ENCODE measurements at places on chromosomes 4 and X.

- no peak for DNase-seq
Measured at GRCh38 chrX:134324359-134324758, 87.4 kb downstream of the CCDC160 start.

DNA sequence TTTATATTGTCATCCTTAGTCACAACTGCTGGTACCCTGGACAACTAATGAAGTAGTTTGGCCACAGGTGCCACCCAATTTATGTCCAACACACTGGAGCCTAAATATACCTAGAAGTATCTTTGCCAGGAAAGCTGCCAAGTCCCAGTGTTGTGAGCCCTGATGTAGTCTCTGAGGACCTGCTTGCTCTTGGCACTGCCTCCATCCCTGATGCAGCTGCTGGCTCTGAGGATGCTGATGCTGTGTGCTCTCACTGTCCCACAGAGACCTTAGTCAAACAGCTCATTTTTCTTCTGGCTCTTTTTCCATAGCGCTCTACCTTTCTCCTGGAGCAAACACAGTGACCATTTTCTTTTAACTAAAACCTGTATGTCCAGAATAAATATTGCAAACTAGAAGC, 1535.4 kb upstream of the ADGRL3 start:
- DNase-seq = no peak

DNA sequence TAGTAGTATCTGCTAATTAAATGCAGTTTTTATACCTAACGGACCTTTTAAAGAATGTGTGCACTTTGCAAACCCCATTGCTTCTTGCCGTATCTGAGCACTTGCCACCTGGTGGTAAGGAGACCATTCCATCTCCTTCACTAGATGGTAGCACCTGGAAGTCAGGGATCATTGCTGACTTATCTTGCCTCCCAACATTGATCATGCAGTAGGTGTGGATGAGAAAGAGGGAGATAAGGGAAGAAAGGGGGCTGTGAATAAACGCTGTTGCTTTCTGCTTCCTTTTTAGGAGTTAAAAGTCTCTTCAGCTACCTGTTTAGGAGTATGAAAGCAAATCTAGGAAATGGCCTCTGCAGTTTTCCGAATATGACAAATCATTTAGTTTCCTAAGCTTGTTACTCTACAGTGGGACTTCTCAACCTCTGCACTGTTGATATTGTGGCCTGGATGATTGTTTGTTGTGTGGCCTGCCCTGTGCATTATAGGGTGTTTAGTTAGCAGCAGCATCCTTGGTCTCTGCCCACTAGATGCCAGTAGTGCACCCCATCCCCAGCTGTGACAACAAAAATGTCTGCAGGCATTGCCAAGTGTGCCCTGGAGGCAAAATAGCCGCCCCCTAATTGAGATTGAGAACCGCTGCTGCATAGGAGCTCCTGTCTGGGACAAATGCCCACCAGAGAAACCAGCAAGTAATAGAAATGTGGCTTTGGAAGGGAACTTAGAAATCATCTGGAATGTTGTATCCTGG, 38.8 kb downstream of the GAB1 start:
- DNase-seq = no peak

- DNase-seq = no peak
Measured at GRCh38 chr4:28228561-28229491, 1368.2 kb downstream of the STIM2 start.
